CD4-positive, alpha-beta T cell (primary cell): ENCODE measurements at places on chromosomes 13 and 19.

DNA sequence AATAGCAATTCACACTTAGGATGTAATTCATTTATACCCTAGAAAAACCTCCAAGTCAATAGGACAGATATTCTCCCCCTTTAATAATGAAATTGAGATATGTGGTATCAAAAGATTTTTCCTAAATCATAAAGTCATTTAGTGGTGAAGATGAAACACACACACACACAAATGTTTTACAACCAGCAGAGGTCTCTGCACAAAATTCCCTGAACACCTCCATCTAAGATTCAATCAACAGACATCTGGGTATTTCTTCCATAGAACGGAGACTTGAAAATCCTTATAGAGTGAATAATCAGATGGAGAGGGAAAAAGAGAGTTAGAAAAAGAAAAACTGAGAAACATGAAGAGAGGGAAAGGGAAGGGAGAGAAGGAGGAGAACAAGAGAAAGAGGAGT is 52.8 kb downstream of the MYCBP2 start:
- no peak for DNase-seq

DNA sequence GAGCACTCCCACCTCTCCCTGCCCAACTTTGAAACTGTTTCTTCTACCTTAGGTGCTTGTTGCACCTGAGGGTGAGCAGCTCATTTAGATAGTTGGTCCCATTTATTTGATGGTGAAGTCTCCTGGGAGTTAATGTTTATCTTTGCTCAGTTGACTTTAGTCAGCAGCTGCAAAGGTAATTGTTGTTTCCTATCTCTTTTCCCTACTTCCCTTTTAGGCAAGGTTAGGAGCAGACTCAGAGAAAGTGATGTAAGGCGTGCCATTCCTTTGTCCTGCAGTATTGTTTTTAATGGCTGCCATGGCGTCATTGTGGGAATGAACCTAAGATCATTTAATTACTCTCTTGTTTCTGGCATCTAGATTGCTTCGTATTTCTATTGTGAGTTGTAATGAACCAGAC is 11.6 kb downstream of the AKAP11 start:
- no peak for DNase-seq

DNA sequence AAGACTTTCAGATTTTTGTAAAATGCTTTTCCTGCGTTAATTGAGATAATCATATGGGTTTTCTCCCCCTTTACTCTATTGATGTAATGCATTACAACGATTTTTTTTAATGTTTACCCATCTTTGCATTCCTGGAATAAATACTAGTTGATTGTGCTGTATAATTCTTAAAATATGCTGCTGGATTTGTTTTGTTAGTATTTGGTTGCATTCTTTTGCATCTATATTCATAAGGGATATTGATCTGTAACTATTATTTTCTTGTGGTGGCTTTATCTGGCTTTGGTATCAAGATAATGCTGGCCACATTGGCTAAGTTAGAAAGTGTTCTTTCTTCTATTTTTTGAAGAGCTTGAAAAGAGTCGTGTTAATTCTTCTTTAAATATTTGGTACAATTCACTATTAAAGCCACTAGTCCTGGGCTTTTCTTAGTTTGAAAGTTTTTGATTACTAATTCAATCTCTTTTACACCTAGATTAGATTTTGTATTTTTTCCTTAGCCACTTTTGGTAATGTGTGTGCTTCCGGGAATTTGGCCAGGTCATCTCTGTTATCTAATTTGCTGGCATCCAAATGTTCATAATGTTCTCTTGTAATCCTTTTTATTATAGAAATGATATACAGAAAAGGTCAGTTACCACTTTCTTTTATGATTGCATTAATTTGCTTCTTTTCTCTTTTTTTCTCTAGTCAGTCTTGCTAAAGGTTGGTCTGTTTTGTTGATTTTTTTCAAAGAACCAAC is 29.8 kb downstream of the KL start:
- no peak for DNase-seq

- DNase-seq, result no peak
These were observed 82.7 kb downstream of the ATP11A start for GRCh38 chr13:112772539-112772909.

- DNase-seq, result no peak
These were observed 19.8 kb downstream of the TMEM272 start for GRCh38 chr13:51825165-51825592.

GRCh38 chr13:50631041-50631440 is 212.5 kb downstream of the DLEU7 start:
- DNase-seq, result no peak

DNA sequence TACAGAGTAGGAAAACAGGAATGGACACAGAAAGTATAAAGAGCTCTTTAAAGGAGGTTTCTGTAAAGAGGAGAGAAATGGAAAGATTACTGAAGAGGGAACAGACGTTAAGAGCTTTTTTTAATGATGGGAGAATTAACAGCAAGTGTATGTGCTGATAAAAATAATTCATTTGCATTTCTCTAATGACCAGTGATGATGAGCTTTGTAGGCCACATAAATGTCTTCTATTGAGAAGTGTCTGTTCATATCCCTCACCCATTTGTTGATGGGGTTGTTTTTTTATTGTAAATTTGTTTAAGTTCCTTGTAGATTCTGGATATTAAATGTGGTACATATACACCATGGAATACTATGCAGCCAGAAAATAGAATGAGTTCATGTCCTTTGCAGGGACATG is 40.0 kb downstream of the MYO16 start:
- DNase-seq, result no peak

- no peak for DNase-seq
These were observed 423 bp downstream of the LSM14A start for GRCh38 chr19:34172661-34173192.

DNA sequence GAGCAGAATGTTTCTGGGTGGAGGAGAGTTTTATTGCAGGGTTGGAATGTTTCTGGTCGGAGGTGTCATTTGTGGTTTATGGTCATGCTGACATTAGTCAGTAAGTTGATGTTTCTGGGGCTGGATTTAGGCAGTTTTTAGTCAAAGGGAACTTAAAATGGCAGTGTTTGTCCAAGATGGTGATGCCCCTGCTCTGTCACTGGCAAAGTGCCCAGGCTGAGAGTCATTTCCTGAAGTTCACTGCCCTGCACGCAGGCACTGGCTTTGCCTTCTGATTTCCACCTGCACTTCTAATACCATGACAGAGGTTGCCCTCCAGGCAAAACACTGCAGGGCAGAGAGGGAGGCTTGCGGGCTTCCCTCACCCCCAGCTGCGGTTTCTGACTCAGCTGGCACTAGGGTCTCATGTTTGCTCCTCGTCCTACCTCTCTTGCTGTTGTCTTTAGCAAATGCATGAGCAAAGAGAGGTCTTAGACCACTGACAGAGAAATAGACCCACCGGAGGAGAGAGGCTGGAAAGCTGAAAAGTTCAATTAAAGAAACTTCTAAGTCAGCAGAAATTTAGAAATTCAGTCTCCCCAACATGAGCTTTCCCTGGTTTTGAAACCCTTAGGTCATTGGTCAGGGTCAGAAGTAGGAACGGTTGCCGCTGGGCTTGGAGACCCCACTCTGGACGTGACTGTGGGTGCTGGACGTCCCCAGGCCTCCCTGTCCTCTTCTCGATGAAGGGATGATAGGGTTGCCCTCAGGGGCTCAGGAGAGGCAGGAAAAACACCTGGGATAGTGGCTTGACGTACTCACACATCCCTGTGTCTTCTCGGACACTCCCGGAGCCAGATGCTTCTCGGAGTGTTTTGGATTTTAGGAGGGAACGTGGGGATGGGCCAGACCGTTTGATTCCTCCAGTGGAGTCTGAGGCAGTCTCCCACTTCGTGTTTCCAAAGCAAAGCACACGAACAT is 26.3 kb downstream of the TMEM255B start:
- no peak for DNase-seq
